H54 (cell line): ENCODE measurements at places on chromosomes 12 and 14.

- DNase-seq = no peak
Observed at GRCh38 chr12:587132-588023, 75.9 kb downstream of the NINJ2 start.

GRCh38 chr12:24848941-24849477, 99.9 kb downstream of the BCAT1 start:
- DNase-seq = no peak

GRCh38 chr14:101895256-101895655, 69.1 kb upstream of the DYNC1H1 start:
- no peak for DNase-seq

- DNase-seq = no peak
Observed at GRCh38 chr12:108119126-108119973, 9.7 kb upstream of the WSCD2 start.

GRCh38 chr14:95520346-95520745, 3.9 kb upstream of the SYNE3 start:
- DNase-seq = no peak

DNA sequence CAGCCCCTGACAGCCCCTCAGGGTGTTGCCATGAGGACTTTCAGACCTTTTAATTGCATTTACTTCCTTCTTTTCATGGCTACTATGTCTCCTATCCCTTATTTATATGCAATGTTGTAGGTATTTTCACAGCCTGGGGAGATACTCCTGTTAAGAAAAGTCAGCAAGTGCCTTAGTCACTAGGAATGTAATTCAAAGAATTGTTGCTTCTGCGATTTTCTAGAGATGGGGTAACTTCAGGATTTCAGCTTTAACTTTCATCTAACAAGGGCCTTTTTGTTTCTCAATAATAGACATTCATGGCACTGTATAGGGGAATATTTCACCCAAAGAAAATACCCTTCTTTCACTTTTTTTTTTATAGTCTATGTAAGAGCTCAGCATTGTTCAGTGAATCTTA, 533.3 kb upstream of the MIS18BP1 start:
- no peak for DNase-seq

GRCh38 chr14:50677527-50678063, 9.5 kb upstream of the SAV1 start:
- DNase-seq = no peak

- DNase-seq = peak; percentile 38
Observed at GRCh38 chr12:108511633-108512540, 3.2 kb upstream of the FICD start.

- peak; percentile 78 for DNase-seq
Observed at GRCh38 chr12:1859643-1860042, 39.3 kb downstream of the LRTM2 start.

- DNase-seq = no peak
Observed at GRCh38 chr14:21023817-21024584, 860 bp downstream of the NDRG2 start.

DNA sequence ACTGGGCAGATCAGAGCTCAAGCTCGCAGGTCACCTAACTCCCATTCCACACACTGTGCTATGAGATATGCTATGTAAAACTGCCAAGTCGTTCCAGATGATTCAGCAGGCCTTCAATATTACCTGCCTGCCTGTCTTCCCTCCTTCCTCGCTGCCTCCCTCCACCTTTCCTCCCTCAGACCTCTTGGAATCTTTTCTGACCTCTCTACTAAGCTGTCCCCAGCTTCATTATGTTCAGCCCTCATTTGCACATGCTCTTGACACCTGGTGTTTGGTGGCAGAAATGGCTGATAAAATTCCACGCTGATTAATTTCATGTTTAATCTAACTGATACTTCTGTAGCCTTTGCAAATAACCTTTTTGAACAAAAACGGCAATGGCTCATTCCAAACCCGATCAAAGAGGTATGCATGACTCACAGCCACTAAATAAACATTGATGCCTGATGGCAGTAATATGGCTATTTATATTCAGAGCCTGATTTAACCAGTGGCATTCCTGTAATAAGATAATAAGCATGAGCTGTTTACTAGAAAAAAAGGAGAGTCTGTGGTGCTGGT, 130.8 kb upstream of the EGLN3 start:
- DNase-seq = no peak

GRCh38 chr12:54700301-54700700, 52.1 kb upstream of the DCD start:
- DNase-seq = no peak

DNA sequence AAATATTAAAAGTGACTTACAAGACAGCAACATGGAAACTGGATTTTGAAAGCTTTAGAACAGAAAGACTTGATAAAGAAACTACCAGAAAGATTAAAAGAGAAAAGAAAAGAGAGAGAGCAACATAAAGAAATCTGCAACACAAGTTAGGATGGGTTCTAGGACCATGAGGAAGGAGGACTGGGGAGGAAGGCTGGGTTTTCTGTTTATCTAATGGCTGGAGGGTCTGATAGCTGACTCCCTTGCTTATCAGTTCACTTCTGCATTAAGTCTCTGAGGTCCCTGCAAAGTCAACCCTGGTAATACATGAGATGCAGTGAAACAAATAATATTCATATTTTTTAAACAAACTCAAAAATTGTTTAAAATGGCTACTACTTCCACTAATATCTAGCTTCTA, 90.1 kb downstream of the RPAP3 start:
- DNase-seq = no peak

DNA sequence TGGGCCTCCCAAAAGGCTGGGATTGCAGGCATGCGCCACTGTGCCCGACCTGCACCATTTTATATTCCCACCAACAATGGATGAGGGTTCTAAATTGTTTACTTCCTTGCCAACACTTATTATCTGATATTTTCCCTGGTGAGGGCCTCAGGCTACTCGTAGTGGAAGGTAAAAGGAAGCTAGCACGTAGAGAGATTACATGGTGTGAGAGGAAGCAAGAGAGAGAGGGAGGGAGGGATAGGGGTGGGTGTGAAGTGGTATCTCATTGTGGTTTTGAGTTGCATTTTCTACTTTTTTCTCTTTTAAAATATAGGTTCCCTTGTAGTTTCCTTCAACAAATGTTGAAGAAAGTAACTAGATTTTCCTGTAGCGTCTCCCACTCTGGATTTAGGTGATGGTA, 30.9 kb downstream of the MYO1H start:
- DNase-seq = no peak

DNA sequence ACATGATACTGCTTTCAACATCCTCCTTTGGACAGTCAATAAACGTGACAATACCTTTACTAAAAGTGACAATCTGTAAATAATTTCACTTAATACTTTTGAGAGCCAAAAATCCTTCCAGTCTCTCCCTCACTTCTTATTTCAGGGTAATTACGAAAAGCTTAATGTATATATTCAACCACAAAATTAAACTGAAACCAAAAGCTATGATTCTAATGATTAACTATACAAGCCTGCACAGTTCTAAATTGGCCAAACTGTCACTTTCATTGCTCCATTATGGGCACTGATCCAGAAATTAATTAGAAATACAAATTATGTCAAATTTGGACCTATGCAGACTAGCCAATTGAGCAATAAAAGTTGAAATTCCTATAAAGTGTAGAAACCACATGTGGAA, 696.5 kb upstream of the MIS18BP1 start:
- no peak for DNase-seq

DNA sequence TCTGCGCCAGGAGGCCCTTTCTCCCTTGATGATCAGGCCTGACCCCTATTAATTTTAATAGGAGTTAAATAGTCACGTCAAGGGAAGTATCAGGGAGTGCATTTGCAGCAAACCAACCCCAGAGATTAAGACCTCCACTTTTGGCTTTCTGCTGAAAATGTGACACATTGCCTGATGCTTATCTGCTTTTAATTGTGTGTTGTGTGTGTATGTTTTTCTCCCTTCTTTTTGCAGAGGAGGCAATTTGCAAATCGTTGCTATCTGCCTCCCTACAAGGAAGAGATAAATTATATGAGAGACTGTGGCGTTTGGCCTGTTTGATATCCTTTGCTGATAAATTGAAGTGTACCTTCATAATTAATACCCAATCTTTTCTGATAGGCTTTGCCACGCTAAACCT, 822.9 kb downstream of the VRK1 start:
- DNase-seq = no peak
